ENCODE measurements at places on chromosomes 12 and 14.
A peak's percentile ranks its signal among the peaks of the same experiment; 100 is the strongest.

- no peak for DNase-seq
These were observed 869 bp downstream of the APOLD1 start for GRCh38 chr12:12786351-12786705.

GRCh38 chr14:100525615-100526014, 61.6 kb downstream of the BEGAIN start:
- DNase-seq = no peak

GRCh38 chr12:17680220-17680619, 409.8 kb downstream of the RERGL start:
- DNase-seq = no peak

GRCh38 chr14:61103541-61104339, 122.7 kb downstream of the SLC38A6 start:
- DNase-seq = peak; percentile 82

- DNase-seq = no peak
These were observed 339.6 kb upstream of the FOXG1 start for GRCh38 chr14:28426960-28427359.

DNA sequence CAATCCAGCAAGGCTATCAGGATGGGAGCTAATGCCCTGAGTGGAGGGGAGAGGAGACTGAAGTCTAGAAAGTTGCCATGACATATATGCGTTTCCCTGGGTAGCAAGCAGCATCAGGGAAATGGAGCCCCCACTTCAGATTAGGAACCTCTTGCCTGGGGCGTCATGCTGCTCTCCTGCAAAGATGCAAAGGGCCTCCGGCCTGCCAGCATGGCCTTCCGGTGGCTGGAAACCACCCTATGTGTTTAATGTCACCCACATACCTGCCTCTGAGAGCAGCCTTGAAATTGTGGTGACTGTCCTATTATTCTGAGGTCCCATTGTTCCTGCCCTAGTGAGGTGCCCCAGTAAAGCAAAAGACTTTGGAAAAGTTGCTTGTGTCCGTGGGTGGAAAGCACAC, 10.0 kb upstream of the IFI27L2 start:
- DNase-seq = no peak

GRCh38 chr12:4483885-4484823, 38.5 kb upstream of the FGF6 start:
- no peak for DNase-seq

DNA sequence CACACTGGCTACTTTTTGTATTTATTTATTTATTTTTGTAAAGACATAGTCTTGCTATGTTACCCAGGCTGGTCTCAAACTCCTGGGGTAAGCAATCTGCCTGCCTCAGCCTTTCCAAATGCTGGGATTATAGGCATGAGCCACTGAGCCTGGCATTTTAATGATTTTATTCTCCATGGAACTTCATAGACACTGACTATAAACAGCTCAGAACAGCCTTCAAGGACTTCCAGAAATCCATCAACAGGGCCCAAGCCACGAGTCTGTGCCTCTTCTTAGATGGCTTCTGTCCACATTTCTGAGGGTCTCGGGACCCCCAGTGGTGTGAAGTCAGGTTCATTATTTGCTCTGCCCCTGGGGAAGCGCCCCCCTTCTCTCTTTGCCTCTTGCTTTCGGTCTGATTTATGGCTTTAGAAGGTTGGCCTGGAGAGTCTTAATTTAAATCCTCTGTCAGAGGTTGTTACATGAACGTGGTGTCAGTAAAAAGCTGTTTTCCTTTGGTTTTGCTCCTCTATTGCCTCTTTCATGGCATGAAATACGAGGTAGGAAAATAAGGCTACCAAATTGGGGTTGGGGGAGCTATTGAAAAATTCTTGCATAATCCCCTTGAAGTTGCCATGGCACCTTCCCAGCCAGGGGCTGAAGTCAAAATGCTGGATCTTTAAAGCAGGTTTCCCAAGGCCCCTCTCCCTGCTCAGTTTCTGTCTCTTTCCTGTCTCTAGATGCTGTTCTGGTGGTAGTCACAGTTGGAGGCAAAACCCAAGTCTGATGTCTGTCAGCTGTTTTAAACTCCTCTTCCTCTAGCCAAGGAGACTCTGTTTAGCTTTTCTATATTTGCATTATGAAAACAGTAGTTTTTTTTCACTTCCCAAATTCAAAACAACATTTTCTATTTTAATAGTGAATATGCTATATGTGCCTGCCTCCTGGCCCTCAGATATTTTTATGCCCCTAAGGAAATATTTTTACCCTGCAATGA, 129.4 kb downstream of the SMOC1 start:
- no peak for DNase-seq

DNA sequence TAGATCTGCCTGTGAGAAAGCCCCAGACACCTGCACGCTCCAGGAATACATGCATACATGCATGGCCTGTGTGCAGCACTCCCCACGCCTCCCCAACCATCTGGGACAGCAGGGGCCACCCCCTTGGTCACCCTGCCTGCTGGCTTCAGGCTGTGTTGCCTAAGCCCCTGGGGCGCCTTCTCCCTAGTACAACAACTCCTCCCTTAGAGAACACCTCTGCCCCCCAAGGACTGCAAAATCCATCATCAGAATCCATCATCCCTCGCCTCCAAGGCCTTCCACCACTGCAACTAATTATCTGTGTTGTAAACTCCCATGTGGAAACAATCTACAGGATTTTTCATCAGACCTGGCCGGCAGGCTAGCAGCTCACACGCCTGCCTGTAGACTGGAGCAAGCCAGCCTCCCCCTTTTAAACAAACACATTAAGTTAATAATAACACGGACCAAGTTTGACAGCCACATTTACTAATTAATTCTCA, 36.8 kb downstream of the ZFP36L1 start:
- no peak for DNase-seq

DNA sequence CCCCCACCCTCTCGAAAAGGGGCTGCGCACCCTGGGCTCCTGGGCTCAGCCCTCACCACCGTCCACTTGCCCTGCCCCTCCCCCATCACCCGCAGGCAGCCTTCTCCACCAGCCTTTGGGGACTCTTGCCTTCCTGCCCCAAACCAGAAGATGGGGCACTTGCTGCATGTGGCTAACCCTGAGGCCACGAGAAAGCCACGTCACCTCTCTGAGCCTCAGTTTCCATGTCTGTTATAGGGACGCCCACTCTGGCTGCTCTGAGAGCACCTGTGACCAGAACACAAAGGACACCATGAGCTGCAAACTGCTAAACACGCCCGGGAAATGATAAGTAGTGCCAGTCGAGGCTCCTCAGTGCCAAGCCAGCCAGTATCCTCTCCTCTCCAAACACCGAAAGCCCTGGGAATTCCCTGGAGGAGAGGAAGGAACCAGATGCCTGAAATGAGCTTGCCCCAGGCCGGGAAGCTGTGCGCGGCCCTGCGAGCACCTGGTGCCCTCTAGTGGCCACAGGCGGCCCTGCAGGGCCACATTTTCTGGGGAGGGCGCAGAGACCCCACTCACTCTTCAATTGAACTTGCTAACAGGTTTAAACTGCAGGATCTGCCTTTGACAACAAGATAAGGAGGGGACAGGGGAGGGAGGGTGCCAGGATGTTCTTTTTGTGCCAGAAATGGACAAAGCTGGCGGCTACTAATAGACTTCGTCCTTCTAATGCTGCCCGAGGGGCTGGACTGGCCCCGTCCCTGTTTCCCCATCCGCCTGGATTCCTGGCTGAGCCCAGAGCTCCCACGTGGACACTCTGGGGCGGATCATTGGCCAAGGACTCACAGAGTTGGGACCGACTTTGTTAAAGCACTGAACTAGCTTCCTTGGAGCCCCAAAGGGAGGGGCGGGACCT, 10.2 kb upstream of the SERPINA9 start:
- peak; percentile 45 for DNase-seq

- DNase-seq = no peak
These were observed 157.0 kb upstream of the PRMT8 start for GRCh38 chr12:3333991-3334391.
